ENCODE measurements at places on chromosomes 6 and 20. TPM values are rescaled to one million over a fixed set of nuclear protein-coding genes. Genes with fewer than 3 reads are reported as not detected.

Gene SPACA1
- total RNA-seq = not detected

Gene OOEP
- not detected for total RNA-seq

Gene SLC16A10
- total RNA-seq = 14.9 TPM

Gene LY6G6C
- not detected for total RNA-seq

Gene DNMT3B
- total RNA-seq = 1.3 TPM

Gene SLC52A3
- total RNA-seq = not detected

Gene PPIL4
- 28.2 TPM for total RNA-seq

Gene SLC17A2
- total RNA-seq = not detected

Gene SPATS1
- not detected for total RNA-seq

Gene SLC17A3
- not detected for total RNA-seq

Gene SMLR1
- not detected for total RNA-seq

GRCh38 chr20:1945134-1945618, 48.7 kb downstream of the PDYN start:
- DNase-seq = no peak

DNA sequence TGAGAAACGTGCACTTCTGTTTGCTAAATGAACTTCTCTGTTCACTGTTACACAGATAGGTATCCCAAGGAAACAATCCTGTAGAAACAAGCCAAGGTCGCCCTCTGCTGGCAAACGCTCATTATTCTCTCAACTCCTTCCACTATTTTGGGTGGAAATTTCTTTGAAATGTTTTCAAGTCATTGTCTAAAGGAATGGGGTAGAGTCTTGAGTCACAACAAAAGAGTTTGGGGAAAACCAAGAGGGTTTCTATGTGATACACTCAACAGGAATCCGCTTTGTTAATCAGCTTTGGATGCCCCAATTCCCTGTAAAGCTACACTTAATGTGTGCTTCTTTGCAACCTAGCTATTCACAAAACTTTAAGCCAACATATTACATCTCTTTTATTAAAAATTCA, 4.6 kb upstream of the RAE1 start:
- peak; percentile 70 for DNase-seq

GRCh38 chr20:25355011-25355595, 35.5 kb downstream of the ABHD12 start:
- DNase-seq = no peak

- DNase-seq = no peak
Observed at GRCh38 chr6:148693882-148694484, 52.8 kb upstream of the UST start.

DNA sequence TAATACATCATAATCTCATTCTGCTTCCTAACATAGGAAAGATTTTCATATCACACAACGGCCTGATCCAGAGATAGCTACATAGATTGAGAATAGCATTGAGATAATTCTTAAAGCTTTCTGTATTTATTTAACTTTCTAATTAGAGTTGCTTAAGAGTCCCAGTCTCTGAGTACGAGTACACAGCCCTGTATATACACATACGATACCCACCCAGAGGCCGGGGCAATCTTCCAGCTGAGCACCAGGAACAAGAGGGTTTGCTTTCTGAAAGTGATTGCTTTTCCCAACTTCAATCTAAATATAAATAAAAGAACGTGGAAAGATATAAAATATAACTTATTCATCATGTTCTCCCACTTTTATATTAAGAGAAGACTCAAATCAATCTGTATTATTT, 313.8 kb downstream of the COL12A1 start:
- no peak for DNase-seq

DNA sequence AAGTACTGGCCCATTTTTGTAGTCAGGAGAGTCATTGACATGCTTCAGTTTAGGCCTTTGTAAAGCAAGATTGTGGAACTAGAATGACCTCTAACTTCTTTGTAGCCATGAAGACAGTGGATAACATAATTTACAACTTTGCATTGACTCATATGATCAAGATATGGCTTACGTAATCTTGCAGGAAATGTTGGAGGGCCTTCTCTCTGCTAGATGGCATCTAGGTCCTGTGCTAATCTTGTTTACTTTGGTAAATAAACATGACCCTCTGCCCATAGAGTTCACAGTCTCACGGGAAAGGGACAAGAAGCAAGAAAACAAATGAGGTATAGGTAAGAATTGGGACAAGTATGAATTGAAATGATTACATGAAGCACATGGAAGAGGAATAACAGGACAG, 355.2 kb upstream of the ARID1B start:
- no peak for DNase-seq

DNA sequence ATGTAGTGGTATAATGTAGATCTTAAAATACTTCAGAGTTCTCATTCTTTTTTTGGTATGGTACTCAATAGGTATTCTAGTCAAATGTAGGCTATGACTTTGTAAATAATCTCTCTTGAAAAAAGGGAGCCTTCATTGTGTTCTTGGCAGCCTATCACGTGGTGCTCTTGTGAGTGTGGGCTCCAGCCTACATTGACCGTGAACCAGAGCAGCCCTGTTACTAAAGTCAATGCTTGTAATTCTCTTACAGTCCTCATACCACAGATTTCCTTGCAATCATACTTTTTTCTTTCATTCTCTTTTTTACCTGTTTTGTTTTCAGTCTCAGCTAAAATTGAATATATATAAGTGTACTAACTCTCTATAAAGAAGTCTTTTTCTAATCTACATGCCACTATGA, 31.1 kb downstream of the ARID1B start:
- DNase-seq = no peak

GRCh38 chr6:125918681-125919566, 37.6 kb upstream of the HINT3 start:
- DNase-seq = peak; percentile 10

DNA sequence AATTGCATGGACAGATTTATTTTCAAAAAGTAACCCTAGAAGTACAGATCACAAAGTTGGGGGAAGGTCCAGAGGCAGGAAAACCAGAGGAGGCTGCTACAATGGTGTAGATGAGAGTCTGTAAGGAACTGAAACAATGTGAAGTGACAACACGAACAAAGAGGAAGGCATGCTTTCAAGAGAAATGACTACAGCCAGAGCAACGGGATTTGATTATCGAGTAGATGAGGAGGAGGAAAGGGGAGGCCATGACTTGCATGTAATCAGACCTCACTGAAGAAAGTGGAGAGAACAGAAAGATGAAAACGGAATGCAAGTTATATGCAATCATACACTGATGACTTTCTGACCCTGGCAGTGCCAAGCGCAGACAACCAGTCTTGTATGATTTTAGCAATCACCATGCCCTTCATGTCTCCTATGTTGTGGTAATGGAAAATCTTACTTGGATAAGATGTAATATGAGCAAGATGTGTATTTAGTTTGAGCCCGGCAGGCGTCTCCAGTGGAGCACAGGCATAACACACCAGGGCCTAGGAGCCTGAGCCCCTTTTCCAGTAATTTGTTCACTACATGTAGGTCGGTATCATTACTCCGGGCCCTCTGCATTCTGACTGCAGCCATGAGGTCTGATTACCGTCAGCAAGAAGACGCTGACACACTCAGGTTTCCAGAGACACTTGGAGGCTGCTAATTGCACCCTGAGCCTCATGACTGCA, 34.0 kb upstream of the FAM83C start:
- no peak for DNase-seq

DNA sequence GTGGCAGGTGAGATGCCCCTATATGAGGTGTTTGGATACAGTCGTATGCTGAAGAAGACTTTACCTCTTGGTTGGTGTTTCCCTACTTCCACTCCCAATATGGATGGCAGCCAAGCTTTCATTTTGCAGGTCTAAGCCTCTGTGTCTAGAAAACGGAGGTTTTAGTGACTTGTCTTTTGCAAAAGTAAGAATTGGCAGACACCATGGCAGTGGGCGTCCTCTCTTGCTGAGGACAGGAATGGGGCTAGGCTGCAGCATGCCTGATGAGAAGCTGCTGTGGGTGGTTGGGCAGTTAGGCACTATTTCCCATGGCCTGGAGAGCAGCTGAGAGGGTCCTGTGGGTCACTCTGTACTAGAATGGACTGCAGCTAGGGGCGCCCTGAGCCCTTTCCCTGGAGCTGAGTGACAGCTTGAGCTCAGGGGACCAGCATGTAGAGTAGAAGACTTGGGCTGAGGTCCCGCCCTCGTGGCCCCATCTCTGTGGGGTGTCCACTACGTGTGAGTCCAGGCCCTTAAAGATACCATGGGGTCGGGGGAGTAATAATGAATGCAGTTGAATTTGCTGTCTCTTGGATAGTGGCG, 127.4 kb downstream of the CDH26 start:
- no peak for DNase-seq

GRCh38 chr20:38001981-38002380, 31.3 kb downstream of the TTI1 start:
- DNase-seq = peak; percentile 17

DNA sequence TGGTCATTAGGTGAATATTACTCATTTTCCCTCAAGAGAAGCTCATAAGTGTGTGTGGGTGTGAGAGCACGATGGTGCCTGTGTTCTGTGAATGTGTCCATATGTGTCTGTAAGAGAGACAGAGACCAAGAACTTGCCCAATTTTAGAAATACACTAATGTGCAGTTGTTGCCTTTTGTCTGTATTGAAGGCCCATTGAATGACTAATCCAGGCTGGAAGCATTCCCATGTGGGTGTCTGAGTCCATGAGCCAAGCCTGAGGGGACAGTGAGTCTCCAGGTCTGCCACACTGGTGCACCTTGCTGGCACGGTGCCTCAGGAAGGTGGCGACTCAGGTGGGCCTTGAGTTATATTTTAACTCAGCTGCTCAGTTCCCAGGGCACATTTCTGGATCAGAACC, 25.5 kb upstream of the ASXL1 start:
- DNase-seq = no peak

DNA sequence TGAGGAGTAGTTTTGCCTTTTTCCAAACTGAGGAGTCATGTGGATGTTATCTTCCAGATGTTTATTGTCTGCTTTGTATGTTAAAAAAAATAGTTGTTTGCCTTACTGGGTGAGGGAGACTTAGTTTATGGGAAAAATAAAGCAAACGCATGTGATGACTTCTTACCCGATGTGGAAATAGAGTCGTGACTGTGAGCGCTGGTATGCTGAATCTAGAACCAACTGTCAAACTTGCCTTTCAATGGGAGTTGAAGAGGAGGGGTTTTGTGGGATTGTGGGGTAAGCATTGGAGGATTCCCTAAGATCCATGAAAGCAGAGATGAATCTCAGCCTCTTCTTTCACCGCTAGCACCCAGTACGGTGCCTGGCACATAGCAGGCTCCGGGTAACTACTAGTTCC, 5.3 kb downstream of the DCBLD1 start:
- DNase-seq = no peak

DNA sequence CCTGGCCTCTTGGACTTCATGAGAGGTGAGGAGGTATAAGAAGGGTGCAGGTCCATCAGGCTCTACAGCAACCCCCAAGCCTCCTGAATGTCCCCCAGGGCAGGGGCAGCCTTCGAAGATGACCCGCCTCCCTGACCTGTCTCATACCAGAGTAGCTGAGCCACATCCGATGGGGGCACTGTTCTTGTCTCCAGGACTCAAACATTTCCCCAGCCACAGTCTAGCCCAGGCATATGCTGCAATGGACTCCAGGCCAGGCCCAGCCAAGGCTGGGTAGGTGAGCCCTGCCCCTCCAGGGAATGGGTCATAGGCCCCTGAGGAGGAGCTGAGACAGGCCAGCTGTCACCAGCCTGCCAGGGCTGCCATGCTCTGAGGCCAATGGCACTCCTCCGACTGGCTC, 65.3 kb downstream of the BANF2 start:
- DNase-seq = no peak

- no peak for DNase-seq
Observed at GRCh38 chr6:78505178-78505577, 362.2 kb upstream of the IRAK1BP1 start.

DNA sequence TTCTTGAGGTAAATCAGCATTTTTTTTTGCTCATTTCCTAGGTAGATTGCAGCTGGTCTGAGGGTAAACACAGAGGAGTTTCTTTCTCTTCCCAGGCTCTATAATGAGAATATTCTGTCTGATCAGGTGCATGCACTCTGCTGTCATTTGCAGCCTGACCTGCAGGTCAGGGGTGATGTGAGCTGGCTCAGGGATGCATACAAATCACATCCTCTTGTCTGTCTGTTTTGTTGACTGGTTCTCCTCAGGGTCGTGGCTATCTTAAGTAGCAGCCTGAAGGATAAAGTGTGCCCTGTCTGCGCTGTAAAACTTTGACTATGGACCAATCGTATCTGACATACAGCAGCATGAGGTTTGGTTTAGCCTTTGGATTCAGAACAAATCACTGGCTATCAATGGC, 183.4 kb upstream of the POU3F2 start:
- no peak for DNase-seq

GRCh38 chr6:150198532-150198931, 55.7 kb downstream of the PPP1R14C start:
- no peak for DNase-seq

DNA sequence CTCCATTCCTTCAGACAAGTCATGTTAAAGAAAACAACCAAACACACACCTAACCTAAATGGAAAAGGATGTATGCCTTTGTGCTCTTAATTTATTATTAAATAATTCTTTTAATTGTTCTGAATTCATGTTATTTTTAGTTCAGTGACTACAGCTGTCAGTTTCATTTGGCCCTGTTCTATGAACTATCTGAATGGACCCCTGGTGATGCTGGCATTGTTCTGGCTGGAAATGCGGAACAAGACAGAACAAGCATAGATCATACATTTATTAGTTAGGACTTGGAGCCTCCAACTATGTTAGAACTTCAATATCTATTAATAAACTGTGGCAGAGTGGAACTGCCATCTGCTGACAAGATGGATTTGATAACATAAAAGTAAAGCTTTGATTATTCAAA, 5.7 kb downstream of the MAP3K7 start:
- DNase-seq = no peak

DNA sequence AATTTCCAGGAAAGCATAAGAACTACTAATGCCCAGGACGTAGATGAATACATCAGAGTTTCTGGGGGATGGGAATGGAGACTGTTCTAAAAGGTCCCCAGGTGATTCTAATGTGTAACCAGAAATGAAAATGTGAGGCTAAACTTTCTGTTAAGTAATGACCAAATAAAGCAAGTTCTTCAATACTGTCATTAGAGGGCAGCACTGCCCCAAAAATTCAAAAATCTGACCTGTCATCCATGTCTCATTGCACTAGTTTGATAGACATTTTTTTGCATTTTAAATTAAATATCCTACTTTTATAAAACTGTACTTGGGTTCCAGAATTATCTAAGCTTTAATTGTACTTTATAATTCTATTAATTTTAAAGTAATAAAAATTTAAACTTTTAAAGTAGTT, 94.9 kb downstream of the RFX6 start:
- DNase-seq = no peak

- DNase-seq = no peak
Observed at GRCh38 chr20:49792006-49792405, 20.6 kb upstream of the SLC9A8 start.

DNA sequence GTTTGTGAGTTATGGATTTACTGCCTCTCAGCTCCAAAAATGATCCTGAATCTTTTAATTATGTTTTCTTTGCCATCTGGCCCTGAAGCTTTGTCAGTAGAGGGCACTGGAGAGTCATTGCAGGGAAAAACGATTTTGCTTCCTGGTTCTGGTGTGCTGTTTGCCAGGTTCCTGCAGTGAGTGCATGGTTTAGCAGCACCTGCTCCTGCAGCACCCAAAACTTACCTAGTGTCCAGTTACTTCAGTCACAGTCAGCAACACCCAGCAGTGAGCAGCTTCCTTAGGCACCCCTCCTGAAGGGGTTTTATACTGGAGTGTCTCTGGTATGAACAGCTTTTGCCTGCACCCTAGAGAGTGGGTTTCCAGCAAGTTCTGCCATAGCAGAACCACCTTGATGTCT, 6.0 kb upstream of the TRIM26 start:
- no peak for DNase-seq
